Aorta (tissue), 5 donors: ENCODE measurements at places on chromosomes 5 and 9. TPM values are rescaled to one million over a fixed set of nuclear protein-coding genes. Genes with fewer than 3 reads are reported as not detected.

The GFPT2 gene
- 60.2 TPM for total RNA-seq

DNA sequence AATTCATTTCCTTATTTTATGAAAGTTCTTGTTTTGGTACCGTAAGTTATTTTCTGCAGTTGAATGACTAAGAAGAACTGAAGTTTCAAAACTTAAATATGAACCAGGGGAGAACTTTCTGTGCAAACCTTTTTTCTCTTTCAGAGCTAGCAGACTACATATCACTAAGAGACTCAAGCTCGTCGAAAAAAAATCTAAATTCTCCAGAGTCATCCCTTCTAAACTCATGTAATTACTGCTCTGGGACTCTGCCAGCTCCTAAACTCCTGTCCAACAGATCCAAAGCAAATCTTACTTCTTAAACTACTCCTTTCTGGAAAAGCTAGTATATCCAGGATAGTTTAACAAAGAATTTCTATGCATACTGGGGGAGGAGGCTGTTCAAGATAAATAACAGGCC lies 87.0 kb upstream of the NR5A1 start:
- DNase-seq = no peak

GRCh38 chr5:71969460-71969859 lies 137.8 kb upstream of the MAP1B start:
- DNase-seq = no peak

The IL33 gene
- total RNA-seq = 68.2 TPM

The NR5A1 gene
- not detected for total RNA-seq

- no peak for DNase-seq
Observed at GRCh38 chr5:180402716-180403115, 49.6 kb upstream of the GFPT2 start.

The CDX1 gene
- total RNA-seq = not detected

DNA sequence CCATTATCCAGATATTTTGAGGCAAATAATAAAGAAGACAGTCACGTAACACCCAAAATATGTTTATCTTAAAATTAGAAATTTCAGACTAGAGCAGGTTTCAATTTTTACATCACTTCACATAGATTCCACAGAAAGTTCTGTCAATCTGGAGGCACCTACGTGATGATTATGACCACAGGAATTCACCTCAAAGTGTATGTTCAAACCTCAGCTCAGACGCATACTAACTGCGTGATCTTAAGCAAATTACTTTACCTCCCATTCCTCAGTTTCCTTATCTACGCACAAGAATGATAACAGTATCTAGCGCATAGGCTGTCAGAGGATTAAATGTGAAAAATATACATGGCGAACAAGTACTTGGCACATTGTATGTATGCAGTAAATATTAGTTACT lies 5.9 kb upstream of the CDH6 start:
- no peak for DNase-seq

DNA sequence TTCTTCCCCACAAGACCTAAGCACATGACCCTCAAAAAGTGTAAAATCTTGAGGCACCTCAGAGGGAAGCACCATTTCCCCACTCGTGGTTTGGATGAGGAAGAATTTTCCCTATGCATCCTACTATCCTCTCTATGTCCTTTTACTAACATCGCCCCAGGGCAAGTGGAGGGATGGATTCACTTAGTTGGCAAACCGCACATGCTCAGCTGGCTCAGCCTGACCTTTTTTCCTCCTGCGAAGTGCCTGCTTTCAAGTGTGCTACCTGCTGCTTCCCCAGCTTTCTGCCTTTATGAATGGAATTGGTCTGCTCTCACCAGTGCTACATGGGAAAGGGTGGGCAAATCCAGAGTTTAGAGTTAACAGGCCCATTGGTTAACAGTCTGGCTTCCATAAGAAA lies 56.6 kb upstream of the IFNK start:
- DNase-seq = no peak

DNA sequence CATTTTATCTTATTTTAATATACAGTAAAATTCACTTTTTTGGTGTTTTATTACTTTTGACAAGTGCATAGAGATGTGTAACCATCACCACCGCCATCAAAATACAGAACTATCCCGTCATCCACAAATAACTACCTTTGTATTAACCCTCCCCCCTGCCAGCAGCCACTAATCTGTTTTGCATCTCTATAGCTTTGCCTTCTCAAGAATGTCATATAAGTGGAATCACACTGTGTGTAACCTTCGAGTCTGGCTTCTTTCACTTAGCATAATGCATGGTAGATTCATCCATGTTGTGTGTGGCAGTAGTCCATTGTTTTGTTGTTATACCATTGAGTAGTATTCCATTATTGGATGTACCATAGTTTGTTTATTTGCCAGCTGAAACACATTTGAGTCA lies 98.8 kb downstream of the BOD1 start:
- DNase-seq = no peak

DNA sequence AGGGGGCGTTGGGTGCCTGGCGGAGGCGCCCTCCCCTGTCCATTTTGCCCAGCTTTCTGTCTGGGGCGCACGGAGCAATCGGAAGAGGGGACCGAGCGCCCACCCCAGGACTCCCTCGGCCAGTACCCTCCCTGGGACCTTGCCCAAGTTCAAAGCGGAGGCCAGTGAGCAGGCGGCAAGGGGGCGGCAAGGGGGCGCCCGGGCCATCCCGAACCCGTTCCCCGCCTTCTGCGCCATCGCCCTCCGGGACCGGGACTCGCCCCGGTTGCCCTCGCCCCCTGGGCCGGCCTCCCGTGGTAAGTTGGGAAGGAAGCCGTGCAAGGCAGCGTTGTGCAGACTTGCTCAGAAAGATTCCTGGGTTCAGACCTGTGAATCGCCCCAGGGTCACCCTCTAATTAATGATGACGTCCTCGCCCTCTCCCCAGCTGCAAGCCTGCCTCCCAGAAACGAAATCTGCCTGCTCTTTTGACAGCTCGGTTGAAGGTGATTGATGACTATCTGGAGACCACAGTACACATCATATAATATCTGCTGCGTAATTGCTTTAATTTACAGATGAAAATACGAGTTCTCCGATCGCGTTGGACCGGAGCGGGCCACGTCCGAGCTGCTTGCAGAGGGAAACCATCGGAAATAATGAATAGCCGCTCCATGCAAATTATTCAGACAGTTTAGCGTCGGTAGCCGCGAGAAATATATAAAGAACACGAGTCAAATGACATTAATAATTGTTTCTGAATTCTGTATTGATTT lies 1.4 kb upstream of the IRX4 start:
- peak; percentile 59 for DNase-seq

- DNase-seq = no peak
Observed at GRCh38 chr5:39570403-39571027, 145.7 kb upstream of the DAB2 start.

- DNase-seq = no peak
Observed at GRCh38 chr9:91953718-91954117, 3.7 kb upstream of the ROR2 start.

GRCh38 chr5:74685979-74686631 lies 1.1 kb downstream of the HEXB start:
- DNase-seq = peak; percentile 50
